Stimulated activated CD4-positive, alpha-beta T cell treated with anti-CD3 and anti-CD28 coated beads, TNF-alpha, amount 100 ng/mL, for 1 hour (primary cell): ENCODE measurements at places on chromosomes 3 and 15.

GRCh38 chr3:140276703-140277102 is 341.7 kb downstream of the CLSTN2 start:
- no peak for DNase-seq

GRCh38 chr3:195766671-195767070 is 45.1 kb downstream of the MUC4 start:
- DNase-seq: no peak

GRCh38 chr15:89680282-89680873 is 1.2 kb upstream of the PLIN1 start:
- no peak for DNase-seq

DNA sequence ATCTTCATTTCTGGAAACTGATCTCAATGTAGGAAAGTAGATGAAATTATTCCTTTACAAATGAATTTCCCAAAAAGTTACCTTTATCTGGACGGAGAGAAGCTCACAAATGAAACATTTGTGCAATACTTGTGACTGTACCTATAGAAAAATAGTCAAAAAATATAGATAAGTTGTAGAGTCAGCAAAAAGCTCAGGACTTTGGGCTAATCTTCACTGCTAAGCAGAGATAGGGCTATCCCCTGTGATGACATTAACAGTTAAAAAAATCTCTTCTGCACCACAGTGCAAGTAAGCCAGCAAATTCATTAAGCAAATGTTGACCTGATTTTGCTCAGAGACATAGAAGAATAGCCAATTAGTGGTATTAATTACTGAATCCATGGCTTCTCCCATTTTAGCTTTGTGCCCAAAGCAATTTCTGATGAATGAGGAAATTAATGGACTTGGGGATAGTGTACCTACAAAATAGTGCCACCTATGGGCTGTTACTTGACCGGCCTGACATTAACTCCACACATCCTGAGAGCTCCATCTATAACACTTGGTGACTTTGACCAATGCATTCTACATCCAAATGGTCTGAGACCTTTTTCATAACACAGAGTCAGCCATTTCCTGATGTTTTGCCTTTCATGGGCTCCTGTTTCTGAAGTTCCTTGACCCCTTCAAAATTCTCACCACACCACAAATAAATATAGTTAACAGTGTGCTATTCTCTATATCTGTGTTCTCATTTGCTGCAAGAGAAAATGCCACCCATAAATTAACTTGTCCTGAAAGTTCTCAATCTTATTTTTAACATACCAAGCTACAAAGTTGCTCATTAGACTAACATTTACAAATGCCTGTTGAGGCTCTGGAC is 105.0 kb downstream of the SSR3 start:
- DNase-seq: no peak

DNA sequence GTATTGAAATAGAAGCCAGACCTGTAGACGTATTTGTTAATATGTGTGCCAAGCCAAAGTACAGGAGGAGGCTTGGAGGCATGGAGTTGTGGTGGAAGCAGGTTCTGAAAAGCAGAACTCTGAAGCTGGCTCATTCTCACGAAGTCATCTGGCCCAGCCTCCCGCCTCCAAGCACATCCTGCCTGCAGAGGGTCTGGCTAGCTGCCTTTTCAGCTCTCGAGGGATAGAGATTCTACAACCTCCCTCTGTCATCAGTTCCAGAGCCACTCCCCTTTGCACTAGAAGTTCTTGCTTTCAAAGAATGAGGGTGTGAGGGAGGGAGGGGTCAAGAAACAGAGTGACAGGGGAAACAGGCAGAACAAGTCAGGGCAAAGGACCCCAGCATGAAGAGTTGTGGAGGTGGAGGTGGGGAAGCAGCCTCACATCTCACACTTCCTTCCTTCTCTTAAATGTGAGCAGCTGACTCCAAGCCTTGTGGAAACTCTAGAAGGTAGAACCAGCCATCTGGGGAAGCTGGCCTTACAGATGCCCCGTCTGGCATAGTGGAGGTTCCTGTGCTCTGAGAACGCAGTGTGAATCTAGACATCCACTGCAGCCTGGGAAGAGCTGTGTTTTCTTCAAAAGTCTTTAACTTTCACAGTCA is 95.3 kb downstream of the SLC49A4 start:
- no peak for DNase-seq

DNA sequence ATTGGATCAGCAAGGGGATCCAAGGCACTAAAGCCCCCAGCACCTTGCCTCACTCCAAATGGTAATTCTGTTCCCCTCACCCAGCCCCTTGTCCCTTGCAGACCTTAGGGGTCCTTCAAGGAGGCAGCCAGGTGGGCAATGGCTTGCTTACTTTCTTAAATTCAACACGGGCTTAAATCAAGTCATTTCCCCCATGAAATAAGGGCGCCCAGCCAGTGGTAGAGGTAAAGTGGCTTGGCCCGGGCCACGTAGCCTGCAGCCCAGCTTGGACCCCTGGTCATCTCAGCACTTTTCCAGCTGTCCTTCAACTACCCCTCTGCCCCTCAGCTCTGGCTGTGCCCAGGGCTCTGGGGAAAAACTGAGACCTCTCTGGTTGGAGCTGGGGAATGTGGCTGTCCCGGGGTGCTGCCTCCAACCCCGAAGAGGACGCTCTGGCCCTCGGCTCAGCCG is 1.2 kb downstream of the PSTPIP1 start:
- no peak for DNase-seq

GRCh38 chr15:37995461-37996347 is 61.3 kb downstream of the TMCO5A start:
- no peak for DNase-seq

- DNase-seq: no peak
These were observed 62.6 kb upstream of the IQSEC1 start for GRCh38 chr3:13135811-13136321.

- DNase-seq: no peak
These were observed 16.8 kb downstream of the ABHD17C start for GRCh38 chr15:80711886-80712285.

DNA sequence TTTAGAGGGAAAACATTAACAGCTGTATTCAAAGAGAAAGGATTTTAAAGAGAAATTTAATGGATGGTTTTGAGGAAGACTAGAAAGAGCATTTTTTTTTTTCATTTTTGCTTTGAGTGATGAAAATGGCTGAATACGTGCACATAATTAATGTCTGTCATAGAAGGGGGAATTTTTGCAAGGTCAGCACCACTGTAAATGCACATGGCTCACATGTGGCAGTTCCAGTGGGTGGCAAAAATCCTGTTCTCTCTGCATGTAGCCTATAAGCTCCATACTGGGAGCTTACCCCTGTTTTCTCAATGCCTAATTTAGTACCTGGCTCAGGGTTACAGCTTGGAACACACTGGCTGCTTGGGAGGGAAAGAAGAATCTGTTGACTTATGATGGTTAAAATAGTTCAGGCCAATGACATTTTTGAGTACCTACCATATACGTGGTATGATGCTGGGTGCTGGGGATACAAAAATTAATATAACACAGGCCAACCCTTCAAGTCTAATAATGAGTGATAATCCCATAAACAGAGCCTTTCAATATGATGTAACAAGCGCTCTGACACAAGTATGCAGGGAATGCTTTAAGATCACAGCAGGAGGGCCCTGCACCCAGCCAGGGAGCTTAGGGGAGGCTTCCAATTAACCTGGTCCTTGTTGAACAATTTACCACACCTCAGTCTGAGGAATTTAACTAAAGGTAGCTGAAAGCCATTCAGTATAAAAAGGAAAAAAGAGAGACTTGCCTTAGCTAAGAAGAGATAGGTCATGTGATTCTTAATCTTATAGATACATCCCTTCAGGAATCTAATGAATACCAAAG is 33.0 kb downstream of the HSPBAP1 start:
- DNase-seq: no peak

DNA sequence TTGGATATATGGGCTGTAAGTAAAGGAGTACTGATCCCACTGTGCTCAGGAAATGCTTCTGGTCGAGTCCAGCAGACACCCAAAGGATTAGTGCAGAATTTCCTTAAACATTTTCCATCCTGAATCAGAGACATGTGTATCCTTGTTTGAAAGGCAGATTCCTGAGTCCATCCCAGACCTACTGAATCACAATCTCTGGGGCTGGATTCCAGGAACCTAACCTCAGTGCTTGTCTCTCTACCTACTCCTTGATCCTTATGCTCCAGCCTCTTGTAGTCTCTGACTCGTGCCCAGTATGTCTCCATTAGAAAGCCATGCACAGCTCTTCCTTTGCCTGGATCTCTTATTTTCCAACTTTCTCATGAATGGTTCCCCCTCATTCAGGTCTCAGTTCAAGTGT is 585.8 kb downstream of the NLGN1 start:
- no peak for DNase-seq

- DNase-seq: no peak
These were observed 162.3 kb upstream of the ARHGEF26 start for GRCh38 chr3:153958635-153959595.

- DNase-seq: no peak
These were observed 97.2 kb upstream of the TMCO5A start for GRCh38 chr15:37837276-37837675.

GRCh38 chr3:168939651-168940238 is 723.8 kb downstream of the MECOM start:
- no peak for DNase-seq

GRCh38 chr3:55044486-55044885 is 116.6 kb upstream of the LRTM1 start:
- no peak for DNase-seq

DNA sequence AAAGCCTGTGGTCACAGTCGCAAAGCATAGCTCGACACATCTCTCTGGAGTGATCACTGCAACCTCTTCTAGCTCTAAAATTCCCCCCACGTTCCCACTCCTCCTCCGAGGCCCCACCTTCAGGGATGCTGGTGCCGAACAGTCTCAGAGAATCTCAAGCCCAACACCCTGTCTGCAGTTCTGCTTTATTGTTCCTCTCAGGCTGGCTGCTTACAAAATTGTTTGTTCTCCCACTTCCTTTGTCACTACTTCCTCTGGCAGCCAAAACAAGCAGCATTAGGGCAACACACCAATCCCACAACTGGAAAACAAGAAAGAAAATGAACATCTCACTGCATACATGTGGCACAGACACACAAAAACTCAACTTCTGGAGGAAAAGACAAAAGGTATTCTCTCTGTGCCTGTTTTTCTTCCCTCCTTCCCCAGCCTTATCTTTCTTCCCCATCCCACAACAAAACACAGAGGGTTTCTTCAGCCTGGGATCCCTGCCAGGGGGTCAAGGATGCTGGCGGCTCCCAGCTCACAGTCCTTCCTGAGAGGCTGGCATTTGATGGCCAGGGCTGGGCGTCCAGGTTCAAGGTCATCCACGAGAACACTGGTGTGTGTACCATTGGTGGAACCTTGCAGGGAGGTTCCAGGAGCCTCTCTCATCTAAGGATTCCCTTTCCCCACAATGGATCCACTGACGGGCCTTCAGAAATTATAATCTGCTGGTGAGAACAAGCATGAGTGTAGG is 108.4 kb downstream of the TMCO5A start:
- DNase-seq: no peak

GRCh38 chr3:153573481-153573880 is 411.5 kb downstream of the RAP2B start:
- DNase-seq: no peak

DNA sequence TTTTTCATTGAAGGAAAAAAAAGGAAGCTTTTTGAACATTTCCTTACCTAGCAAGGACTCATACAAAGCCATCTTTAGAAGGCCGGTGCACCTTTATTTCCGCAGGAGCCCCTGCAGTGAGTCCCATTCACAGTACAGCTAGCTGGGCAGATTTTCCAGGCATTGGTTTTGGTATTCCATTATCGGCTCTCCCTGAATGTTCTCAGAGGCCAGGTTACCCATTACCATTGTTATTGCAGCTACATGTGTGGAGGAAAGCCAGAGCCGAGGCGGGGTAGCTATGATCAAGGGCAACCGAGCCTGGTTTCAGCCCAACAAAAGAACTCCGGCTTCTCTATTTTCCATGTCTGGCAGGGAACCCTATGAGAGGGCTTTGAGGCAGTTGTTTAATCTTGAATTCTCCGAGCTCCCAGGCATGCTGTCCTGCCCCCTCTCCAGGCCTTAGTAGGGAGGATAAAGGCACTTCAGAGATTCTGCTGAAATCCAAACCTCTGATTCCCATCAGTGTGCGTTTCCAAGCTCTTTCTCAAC is 100.3 kb downstream of the LRRK1 start:
- DNase-seq: no peak

GRCh38 chr3:108215871-108216270 is 6.4 kb downstream of the IFT57 start:
- DNase-seq: no peak

DNA sequence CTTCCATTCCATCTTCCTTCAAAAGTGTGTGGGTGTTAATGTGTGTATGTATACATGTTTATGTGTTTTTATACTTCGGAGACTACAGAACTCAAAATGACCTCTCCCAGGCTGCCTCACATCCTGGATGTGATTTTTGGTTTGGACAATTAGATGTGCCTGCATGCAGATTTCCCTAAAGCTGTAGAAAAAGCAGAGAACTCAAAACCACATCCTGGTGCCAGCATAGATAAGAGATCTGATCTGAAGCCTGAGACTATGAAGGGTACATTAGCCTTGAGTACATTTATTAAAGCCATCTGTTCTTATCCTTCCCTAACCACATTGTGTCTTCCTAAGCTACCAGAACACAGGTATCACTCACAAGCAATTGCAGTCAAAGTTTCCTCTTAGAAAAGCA is 319.4 kb upstream of the RASGRP1 start:
- no peak for DNase-seq

DNA sequence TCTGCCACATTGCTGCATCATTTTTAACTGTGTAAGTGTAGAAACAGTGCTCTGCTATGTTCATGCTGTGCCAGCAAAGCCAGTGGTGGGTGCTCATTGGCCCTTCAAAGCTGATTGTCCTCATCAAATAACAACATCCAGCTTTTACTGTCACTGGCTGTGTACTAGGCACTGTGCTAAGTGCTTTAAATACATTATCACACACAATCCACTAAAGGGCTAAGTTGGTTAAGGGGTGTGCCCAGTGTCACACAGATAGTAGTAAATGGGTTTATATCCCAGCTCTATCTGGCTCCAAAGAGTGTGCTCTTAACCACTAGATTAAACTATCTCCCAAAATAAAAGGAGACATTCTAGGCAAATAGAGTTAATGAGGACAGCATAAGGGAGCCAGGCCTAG is 7.7 kb downstream of the TUBGCP4 start:
- DNase-seq: no peak

- DNase-seq: no peak
These were observed 7.2 kb upstream of the BNIP2 start for GRCh38 chr15:59696332-59696731.

DNA sequence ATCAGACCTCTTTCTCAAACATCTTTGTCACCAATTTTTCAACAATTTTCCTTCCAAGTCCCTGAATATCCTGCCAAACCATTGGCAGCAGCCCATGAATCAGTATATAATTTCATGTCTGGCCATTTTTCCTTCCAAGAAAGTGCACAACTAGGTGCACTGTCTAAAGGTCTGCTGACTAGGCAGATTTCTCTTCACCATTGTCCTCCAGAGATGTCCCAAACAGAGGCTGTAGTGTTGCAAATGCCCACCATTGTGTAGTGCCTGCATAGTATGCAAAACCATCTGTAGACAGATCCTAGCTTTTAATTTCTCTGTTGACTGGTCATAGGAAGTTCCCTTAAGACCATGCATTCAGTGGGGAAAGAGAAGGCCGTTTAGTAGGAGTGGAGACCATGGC is 25.0 kb upstream of the GOLGA6L2 start:
- no peak for DNase-seq
